Activated CD4-positive, alpha-beta memory T cell treated with anti-CD3 and anti-CD28 coated beads, Interleukin-2, amount 10 ng/mL, durations not matched to agents 7 days and 5 days (primary cell): ENCODE measurements at places on chromosomes 11 and 22. TPM values are rescaled to one million over a fixed set of nuclear protein-coding genes. Genes with fewer than 3 reads are reported as not detected.

DNA sequence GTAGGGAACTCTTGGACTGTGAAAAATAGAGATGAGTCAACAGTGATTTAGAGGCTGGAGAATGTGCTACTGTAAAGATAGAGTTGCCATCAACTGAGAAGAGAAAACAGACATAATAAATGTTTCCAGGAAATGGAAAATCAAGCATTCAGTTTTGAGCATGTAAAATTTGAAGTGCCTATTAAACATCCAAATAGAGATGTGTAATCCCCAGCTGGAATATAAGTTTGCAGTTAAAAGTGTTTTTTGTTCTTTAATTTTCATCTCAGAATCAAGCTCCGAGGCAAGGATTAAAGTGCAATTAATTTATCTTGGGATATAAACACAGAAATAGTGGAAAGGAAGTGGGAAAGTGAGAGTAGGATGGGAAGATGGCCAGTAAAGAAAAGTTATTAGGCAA lies 666.0 kb upstream of the RAG2 start:
- H3K4me3 ChIP-seq = no peak overlapping the region
- H3K27me3 ChIP-seq = no peaks in the 10 kb centered on the region
- H3K27ac ChIP-seq = no peak overlapping the region
- no peaks in the 10 kb centered on the region for H3K36me3 ChIP-seq
- H3K4me1 ChIP-seq = no peaks in the 10 kb centered on the region

DNA sequence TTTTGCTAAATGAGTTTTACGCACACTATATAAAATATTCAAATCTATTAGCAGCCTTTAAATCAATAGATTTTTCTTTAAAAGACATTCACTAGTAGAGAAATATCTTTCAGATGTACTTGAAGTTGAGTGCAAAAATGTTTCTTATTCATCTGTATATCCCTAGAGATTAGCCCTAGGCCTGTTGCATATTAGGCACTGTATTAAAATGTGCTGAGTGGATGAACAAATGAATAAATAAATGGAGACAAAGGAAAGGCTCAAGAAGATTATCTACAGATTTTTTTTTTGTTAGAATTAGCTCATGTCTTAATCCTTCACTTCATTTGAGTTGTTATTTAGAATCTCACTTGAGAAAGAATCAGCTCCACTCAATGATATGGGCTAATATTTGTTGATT lies 12.0 kb upstream of the MMP13 start:
- H3K4me1 ChIP-seq = no peaks in the 10 kb centered on the region
- H3K27ac ChIP-seq = no peak overlapping the region
- H3K36me3 ChIP-seq = no peaks in the 10 kb centered on the region
- no peak overlapping the region for H3K4me3 ChIP-seq
- DNase-seq = no peak

GRCh38 chr11:13772223-13773046 lies 104.0 kb downstream of the FAR1 start:
- no peaks in the 10 kb centered on the region for H3K36me3 ChIP-seq
- no peak overlapping the region for H3K27ac ChIP-seq
- H3K27me3 ChIP-seq = peaks cover 6% of the 10 kb centered on the region
- peaks cover 3% of the 10 kb centered on the region for H3K4me1 ChIP-seq
- H3K4me3 ChIP-seq = no peak overlapping the region

GRCh38 chr22:44429941-44430587 lies 68.0 kb downstream of the RTL6 start:
- H3K27ac ChIP-seq = no peak overlapping the region
- no peaks in the 10 kb centered on the region for H3K4me1 ChIP-seq
- no peak overlapping the region for H3K4me3 ChIP-seq
- no peaks in the 10 kb centered on the region for H3K27me3 ChIP-seq

CAPN1 gene
- total RNA-seq = 164 TPM

LYVE1 gene
- not detected for total RNA-seq
